ENCODE measurements at places on chromosomes 16 and 17. TPM values are rescaled to one million over a fixed set of nuclear protein-coding genes. Genes with fewer than 3 reads are reported as not detected.

Gene JPH3
- total RNA-seq, result 1.9 TPM

Gene COQ9
- total RNA-seq, result 53.6 TPM

Gene TPSB2
- total RNA-seq, result not detected

Gene ABCC12
- total RNA-seq, result not detected

Gene GRIN2A
- not detected for total RNA-seq

Gene HEXD
- total RNA-seq, result 13.8 TPM

Gene KREMEN2
- total RNA-seq, result 1.7 TPM

Gene MKS1
- 10.7 TPM for total RNA-seq

Gene PIK3R5
- total RNA-seq, result not detected

Gene SEPTIN12
- not detected for total RNA-seq

Gene NPIPA2
- total RNA-seq, result 1.4 TPM

Gene CARD14
- total RNA-seq, result not detected
